Activated CD8-positive, alpha-beta memory T cell treated with anti-CD3 and anti-CD28 coated beads, Interleukin-2, amount 10 ng/mL, durations not matched to agents 7 days and 5 days (primary cell): ENCODE measurements at places on chromosomes 16 and 17.

DNA sequence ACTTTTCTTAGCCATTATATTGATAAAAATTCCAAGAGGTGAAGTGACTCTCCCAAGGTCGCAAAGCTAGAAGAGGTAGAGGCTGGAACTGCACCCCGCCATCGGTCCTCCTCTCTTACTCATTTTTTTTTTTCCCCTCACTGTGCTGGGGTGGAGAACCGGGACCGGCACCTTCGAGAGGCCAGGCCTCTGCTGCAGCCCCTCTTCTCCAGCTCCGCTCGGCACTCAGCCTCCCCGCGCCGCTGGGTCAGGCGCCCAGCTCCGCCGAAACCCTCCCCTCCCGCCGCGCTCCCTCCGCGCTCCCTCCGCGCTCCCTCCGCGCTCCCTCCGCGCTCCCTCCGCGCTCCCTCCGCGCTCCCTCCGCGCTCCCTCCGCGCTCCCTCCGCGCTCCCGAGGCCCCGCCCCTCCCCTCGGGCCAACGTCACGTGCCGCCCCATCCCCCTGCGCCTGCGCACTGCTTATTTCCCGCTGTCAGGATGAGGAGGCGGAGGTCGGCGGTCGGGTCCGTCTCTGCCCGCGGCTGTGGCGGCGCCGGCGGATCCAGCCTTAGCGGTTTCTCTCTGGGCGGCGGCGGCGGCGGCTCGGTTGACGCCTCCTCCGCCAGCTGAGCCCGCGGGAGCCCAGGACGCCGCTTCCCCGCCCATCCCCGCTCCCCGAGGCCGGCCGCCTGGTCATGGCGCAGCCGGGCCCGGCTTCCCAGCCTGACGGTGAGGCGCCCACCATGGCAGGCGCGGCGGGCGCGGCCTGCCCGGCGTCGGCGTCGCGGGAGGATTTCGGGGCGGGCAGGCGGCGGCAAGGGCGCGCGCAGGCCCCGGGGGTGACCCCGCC is at the start of gene RABEP1:
TSS of gene RABEP1 (plus strand) at position 471 of the 828 bp plus-strand sequence. CDS start at position 674, 203 bp downstream.
- DNase-seq, result peak; percentile 94
- peaks cover 8% of the 10 kb centered on the region for H3K36me3 ChIP-seq
- peak within 1 kb of the TSS; percentile 85 for H3K27ac ChIP-seq
- H3K27me3 ChIP-seq, result no peaks in the 10 kb centered on the region

GRCh38 chr17:7885367-7886226 is 3.0 kb upstream of the CHD3 start:
- DNase-seq, result peak; percentile 72
- peaks cover 8% of the 10 kb centered on the region for H3K36me3 ChIP-seq
- peaks cover 3% of the 10 kb centered on the region for H3K4me1 ChIP-seq
- H3K27ac ChIP-seq, result no peak overlapping the region
- no peak overlapping the region for H3K4me3 ChIP-seq

DNA sequence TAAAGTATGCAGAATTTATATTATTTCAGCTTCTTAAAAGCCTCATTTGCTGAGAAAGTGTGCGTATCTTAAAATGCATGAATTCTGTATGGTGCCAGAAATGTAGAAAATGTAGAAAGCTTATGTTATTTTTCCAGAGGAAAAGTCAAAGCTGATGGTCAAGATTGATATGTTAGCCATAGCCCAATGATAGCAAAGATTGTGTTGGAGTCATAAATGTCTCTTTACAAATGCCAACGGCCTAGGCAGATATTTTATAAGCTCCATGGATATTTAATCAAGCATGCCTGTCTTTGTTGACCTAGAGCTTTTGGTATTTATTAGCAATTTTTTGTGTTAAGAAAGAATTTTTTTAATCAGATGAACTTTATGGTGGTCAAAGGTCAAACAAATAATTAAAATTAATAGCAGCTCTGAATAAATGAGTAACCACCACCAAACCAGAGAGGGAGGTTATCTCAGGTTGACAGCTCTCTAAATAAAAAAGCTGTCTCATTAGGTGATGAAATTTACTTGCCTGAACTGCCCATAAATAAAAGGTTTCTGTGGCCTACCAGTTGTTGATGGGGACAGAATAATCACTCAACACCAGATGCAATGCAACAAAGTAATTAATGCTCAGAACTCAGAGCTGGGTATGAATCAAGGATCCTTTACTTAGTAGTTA is 28.5 kb downstream of the CLEC3A start:
- no peak for DNase-seq
- no peak overlapping the region for H3K4me3 ChIP-seq
- no peak overlapping the region for H3K27ac ChIP-seq
- peaks cover 26% of the 10 kb centered on the region for H3K27me3 ChIP-seq
- H3K4me1 ChIP-seq, result no peaks in the 10 kb centered on the region
- no peaks in the 10 kb centered on the region for H3K36me3 ChIP-seq

- H3K27me3 ChIP-seq, result no peaks in the 10 kb centered on the region
- DNase-seq, result no peak
- no peaks in the 10 kb centered on the region for H3K36me3 ChIP-seq
- H3K4me3 ChIP-seq, result no peak overlapping the region
- no peak overlapping the region for H3K27ac ChIP-seq
Observed at GRCh38 chr16:67902831-67903230, 9.8 kb downstream of the PSKH1 start.

DNA sequence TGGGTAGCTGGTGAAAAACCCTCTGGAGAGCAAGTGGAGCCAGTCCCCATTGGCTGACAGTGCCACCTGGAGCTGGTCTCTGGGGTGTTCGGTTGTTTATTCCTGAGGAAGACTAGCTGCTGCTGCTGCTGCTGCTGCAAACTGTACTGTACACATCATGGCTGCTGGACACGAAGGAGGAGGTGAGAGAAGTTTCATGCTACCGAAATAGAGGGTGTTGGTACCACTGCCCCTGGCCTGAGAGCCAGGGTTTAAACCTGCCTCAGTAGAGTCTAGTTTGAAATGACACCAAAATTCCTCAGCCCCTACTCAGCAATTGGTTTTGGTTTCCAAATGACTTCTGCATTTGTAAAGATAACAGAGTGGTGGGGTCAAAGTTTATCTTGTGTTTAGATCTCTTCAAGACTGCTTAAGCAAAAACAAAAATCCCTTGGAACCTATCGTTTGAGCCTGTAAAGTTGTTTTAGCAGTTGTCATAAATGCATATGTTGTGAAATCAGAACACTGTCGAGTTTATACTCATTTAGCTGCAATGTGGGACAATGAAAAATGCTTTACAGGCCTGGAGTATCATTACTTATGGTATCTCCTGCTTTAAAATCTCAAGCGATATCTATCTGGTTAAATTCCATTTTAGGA is 40.8 kb downstream of the CYB5B start:
- H3K36me3 ChIP-seq, result peaks cover 22% of the 10 kb centered on the region
- no peaks in the 10 kb centered on the region for H3K27me3 ChIP-seq
- peak; percentile 43 for DNase-seq
- peaks cover 50% of the 10 kb centered on the region for H3K4me1 ChIP-seq

DNA sequence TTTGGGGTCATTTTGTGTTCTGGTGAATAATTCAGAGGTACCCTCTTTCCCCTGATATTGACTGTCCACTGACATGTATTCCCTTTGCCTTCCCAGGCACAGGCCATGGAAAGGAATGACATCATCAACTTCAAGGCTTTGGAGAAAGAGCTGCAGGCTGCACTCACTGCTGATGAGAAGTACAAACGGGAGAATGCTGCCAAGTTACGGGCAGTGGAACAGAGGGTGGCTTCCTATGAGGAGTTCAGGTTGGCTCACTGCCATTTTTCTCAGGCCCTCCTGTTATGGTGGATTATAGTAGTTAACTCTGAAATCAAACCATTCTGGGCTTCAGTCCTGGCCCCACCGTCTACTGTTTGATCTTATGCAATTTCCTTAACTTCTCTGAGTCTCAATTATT is 1.6 kb upstream of the EFTUD2 start:
- peaks cover 25% of the 10 kb centered on the region for H3K4me1 ChIP-seq
- H3K27me3 ChIP-seq, result peaks cover 8% of the 10 kb centered on the region
- no peak overlapping the region for H3K27ac ChIP-seq
- no peak overlapping the region for H3K4me3 ChIP-seq
- no peak for DNase-seq
- peaks cover 3% of the 10 kb centered on the region for H3K36me3 ChIP-seq

GRCh38 chr16:89320782-89321501 is 103.4 kb downstream of the ZNF778 start:
- DNase-seq, result peak; percentile 55
- peak overlapping the region; percentile 69 for H3K4me3 ChIP-seq
- peak overlapping the region; percentile 91 for H3K27ac ChIP-seq
- peaks cover 96% of the 10 kb centered on the region for H3K4me1 ChIP-seq
- no peaks in the 10 kb centered on the region for H3K27me3 ChIP-seq

DNA sequence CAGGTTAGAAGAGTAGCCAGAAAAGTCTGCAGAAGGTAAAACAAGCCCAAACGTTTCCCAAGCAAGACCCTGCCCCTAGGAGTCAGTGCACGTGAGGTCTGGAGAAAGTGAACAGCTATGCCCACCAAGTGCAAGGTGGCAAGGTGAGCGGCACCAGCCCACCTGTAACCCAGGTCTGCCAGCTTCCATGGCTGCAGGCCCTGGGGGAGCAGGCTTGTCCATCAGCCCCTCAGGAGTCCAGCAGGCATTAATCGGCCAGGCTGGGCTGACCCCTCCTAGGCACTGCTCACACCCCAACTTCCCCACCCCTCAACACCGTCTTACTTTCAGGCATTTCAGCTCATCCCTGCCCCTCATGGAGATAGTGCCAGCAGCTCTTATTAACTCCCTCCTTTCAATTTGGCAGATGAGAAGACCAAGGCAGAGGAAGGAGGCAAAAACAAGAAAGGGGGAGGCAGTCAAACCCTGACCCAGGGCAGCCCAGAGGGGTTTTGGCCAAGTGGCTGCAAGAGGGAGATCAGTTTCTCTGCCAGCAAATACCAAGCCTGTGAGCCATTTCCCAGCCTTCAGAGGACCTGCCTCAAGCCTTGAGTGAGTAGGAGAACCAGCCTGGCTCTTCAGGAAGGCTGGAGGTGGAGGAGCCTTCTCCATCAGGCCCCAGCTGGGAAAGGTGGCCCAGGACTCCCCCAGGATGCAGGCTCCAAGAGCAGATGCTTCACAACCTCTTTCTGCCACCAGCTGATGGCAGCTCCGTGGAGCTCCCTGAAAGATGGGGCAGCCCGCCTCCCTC is 14.7 kb downstream of the BEAN1 start:
- DNase-seq, result no peak
- H3K27ac ChIP-seq, result no peak overlapping the region
- H3K36me3 ChIP-seq, result no peaks in the 10 kb centered on the region
- H3K4me3 ChIP-seq, result no peak overlapping the region
